ENCODE measurements at places on chromosomes 12 and 14.
A peak's percentile ranks its signal among the peaks of the same experiment; 100 is the strongest.

GRCh38 chr14:20873370-20874177, 17.6 kb upstream of the RNASE3 start:
- peak; percentile 63 for DNase-seq

DNA sequence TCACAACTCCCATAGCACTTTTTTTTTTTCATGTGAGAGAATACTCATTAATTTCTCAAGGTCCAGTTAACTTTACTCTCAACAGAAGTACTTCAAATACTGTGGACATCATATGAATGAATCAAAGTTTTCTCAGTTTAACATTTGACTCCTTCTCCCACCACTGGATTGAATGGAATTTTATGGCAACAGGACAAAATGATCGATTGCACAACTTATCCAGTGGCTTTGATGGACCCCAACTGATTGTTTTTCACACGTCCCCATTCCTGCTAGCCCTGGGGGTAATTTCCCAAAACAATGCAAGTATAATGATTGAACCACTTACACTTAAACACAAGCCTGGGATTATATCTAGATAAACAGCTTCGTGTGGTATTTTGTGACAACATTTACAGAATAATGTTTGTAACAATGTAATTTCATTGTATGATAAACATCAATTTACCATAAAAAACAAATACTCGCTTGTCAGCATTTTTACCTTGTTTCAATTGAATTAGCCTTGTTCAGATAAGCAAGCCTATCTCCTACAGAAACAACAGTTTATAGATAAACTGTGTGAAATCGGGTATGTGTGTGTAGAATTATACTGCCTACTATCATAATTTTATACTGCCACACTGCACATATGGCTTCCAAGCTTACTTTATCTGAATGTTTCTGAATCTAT, 60.9 kb downstream of the SOX5 start:
- no peak for DNase-seq

DNA sequence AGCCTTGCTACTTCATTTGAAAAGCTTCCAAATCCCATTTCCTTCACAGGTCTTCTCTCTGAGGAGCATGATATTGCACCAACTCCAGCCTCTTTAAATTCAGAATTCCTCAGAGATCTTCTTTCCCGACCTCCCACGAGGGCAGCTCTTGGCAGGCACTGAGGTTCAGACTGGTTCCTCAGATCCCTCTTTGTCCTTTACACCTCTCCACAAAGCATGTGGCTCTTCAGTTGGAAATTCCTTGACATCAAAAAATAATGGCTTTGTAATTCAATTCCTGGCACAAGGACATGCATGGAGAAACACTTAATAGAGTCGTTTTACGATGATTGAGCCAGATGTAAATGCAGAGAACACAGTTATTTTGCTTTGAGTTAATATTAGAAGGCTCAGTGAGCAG, 63.2 kb upstream of the TMX1 start:
- no peak for DNase-seq

DNA sequence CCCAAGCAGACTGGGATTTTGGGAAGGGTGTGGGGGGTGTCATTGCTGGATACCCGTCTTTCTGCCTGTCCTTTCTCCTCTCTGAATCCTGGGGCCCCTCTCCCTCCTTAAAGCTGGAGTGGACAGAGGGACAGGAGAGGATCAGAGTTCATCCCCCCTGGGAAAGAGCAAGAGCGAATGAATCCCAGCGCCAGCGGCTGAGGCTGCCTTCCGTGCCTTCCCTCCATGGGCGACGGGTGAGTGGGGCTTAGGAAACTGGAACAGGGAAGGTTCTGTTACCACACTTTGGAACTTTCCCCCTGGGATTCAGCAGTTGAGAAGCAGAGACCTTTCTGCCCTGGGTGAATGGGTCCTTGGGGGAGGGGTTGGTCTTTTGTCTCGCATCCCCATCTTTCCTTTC, 16.2 kb upstream of the RIN3 start:
- DNase-seq, result no peak

- no peak for DNase-seq
Observed at GRCh38 chr12:65951697-65952096, 127.4 kb downstream of the HMGA2 start.

DNA sequence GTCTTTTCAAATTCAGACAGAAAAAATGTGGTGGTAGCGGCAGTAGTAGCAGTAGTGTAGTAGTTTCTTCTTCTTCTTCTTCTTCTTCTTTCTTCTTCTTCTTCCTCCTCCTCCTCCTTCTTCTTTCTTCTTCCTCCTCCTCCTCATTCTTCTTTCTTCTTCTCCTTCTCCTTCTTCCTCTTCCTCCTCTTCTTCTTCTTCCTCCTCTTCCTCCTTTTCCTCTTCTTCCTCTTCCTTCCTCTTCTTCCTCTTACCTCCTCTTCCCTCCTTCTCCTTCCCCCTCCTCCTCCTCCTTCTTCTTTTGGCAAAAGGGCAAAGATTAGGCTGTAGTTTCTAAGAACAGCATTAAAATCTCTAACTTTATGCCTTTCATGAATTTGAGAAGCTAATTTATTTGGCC, 59.6 kb upstream of the INSM2 start:
- DNase-seq, result no peak

GRCh38 chr12:51082561-51083125, 753 bp downstream of the CSRNP2 start:
- no peak for DNase-seq

- DNase-seq, result no peak
Observed at GRCh38 chr12:89450907-89451306, 73.7 kb downstream of the GALNT4 start.

GRCh38 chr14:39859314-39859713, 427.1 kb upstream of the FBXO33 start:
- no peak for DNase-seq

DNA sequence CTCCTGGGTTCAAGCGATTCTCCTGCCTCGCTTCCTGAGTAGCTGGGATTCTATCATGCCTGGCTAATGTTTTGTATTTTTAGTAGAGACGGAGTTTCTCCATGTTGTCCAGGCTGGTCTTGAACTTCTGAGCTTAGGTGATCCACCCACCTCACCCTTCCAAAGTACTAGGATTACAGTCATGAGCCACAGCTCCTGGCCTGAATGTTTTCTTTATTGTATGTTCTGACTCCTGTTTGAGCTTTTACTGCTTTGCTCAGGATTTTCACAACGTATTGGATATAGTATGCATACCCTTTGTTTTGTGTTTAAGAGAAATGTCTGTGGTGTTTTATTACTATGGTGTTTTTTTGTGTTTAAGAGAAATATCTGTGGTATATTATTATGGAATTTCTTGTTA, 37.2 kb downstream of the ATF7IP start:
- no peak for DNase-seq

GRCh38 chr14:101927859-101928258, 36.5 kb upstream of the DYNC1H1 start:
- DNase-seq, result no peak

GRCh38 chr14:23301969-23302289, 730 bp downstream of the PPP1R3E start:
- no peak for DNase-seq

DNA sequence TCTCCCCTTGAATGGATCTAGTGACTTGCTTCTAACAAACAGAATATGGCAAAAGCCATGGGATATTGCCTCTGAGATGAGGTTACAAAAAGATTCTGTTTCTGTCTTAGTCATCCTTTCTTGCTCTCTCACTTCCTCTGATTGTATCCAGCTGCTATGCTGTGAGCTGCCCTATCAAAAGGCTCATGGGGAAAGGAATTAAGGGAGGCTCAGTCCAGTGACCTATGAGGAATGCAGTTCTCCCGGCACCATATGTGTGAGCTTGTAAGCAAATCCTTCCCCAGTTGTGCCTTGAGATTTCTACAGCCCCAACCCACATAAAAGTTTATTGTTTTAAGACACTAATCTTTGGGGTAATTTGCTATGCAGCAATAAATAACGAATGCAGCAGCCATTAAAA, 183.1 kb downstream of the KLHL28 start:
- no peak for DNase-seq

GRCh38 chr12:66340131-66340530, 37.8 kb downstream of the HELB start:
- no peak for DNase-seq

DNA sequence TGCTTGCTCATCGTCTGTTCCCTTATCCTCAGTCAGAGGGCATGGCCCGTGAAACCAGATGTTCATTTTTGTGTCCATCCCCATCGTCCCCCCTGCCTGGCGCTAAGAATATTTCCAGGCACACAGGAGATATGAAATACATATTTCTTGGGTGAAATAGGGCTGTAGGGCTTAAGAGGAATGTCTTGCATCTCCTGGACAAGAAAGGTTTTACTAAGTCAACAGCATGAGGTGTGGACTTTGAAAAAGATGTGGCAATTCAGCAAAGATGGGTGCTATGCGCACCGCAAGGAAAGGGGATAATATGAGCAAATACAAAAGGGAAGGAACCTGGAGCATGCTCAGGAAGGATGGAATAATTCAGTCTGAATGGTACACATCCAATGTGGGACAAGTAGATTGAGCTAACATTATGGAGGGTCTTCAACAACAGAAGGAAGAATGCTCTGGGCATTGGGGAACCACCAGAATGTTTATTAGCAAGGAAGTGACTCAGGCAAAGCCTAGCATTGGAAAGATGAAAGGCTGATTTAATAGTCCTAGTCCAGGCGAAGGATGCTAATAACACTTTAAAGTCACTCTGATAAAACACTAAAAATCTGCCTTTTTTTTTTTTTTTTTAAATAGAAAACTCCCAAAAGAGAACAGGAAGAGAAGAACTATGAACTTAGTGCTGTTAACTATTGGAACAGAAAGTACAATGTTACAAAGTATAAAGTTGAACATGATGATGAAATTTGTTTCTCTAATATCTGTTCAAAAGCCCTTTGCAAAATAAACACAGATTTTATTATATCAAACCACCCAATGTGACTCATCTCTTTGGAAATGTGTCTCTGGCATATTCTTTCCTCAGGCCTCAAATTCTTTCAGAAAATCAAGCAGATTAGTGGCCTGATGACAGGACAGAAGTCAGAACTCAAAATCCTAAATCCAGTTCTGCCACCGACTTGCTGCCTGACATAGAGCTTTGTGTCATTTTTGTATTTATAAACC, 449.5 kb downstream of the BCAT1 start:
- DNase-seq, result no peak

DNA sequence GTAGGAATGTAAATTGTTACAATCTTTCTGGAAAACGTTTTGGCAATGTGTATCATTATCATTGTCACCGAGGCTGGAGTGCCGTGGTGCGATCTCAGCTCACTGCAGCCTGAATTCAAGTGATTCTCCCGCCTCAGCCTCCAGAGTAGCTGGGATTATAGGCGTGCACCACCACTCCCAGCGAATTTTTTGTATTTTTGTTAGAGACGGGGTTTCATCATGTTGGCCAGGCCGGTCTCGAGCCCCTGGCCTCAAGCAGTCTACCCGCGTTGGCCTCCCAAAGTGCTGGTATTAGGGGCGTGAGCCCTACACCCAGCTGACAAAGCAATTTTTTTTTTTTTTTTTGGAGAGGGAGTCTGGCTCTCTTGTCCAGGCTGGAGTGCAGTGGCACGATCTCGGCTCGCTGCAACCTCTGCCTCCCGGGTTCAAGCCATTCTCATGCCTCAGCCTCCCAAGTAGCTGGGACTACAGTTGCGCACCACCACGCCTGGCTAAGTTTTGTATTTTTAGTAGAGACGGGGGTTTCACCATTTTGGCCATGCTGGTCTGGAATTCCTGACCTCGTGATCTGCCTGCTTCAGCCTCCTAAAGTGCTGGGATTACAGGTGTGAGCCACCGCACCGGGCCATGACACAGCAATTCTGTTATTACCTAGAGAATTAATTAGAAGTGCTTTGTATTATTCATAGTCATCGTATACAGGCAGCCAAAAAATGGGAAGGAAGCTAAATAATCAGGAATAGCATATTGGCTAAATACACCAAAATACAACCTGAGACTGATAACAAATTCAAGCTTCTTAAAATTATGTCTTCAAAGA, 1.2 kb downstream of the ACTR6 start:
- no peak for DNase-seq

DNA sequence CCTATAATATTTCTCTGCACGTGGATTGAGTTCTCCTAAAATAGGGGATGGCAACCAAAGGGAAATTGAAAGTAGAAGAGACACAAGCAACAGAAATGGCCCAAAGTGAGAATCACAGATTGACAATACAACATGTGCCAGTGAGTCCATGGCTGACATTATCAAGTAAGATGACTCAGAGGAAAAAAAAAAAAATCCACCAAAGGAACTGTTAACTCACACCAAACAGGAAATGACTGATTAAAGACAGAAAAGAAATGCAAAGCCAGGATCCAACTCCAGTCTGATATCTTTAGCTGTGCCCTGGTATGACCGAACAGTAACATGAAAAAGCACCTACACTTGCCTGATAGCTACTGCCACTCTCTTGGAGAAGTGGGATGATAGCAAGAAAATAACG, 485.0 kb downstream of the PRKD1 start:
- no peak for DNase-seq

GRCh38 chr12:47721431-47721973, 3.8 kb downstream of the ENDOU start:
- DNase-seq, result no peak
